ENCODE measurements at places on chromosomes 13 and 19.

DNA sequence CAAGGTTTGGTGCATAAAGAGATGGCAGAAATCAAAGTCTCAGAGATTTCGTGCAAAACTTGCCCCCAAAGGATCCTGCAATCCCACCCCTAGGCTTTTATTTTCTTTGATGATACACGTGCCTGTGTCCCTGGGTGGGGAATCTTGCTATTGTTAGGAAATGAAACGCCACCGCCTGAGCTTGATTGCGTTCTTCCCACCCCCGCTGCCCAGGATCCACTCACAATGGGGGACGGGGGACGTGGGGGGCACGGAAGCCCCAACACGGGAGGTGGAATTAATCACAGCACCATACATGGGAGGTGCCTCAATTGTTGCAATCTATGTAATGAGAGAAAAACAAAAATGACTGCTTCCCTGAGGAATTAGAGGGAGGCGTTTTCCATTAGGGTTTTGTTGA lies 39.6 kb downstream of the ZNRF4 start:
- DNase-seq = no peak

DNA sequence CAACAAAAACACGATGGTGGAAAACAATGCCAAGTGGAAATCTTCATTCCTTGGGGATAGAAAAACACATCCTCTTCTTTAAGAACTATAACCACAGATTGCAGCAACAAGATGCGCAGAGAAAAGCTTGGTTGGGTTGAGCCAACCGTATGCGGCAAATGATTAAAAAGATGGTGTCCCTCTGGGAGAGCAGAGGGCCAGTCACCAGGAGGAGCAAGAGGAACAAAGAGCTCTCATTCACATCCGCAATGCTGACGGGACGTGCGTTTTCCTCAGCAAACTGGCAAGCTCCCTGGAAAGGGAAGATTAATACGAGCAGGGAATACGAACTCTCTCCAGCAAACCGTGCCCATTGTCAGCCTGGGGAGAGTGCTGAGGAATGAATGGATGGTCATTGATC lies 141.6 kb downstream of the KATNAL1 start:
- DNase-seq = no peak

DNA sequence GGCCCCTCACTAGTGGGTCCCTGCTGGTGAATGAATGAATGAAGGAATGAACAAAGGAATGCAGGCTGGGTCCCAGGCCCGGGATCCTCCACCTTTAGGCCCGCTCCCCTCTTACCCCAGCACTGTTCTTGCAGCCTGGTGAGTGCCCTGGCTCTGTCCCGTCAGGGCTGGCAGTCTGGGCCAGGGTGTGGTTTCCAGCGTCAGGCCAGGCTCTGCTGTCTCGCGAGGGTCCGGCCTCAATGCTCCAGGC lies 317 bp downstream of the LYL1 start:
- DNase-seq = no peak

GRCh38 chr13:42865768-42866102 lies 84.4 kb downstream of the FAM216B start:
- DNase-seq = no peak

DNA sequence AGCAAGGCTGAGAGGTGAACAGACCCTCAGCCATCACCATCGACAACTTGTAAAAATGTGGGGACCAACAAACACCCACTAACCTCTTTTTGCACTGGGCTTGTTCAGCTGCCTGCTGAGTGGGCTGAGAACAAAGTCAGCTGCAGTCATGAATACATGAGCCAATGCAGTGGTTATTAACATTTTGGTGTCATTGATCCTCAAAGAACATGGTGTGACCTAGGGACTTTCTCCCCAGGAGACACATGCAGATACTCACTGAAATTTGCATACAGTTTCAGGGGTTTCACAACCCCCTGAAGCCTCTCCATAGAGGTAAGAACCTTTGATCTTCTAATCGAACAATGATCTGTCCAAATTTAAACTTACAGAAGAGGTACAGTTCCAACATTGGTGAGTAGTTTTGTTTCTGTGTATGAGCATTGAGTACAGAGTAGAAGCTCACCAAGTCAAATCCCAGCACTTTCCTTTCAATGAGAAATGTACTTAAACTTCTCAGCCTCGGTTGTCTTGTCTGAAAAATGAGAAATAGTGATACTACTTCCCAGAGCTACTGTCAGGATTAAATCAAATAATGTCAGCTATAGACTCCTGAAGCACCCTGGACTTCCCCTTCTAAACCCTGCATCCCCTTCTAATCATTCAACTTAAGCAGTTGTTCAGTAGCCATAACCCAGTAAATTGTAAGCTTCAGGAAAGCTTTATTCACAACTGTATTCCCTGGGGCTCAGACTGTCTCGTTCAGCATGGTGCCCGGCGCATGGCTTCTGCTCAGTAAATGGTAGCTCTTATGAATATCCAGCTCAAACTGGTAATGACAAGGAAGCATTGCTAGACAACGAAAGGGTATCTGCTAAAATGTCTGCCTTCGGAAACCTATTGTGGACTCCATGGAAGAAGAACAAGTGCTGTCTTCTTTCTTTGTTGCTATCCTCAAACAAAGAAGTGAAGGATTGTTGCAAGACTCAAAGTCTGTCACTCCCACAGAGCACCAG lies 148.7 kb downstream of the FOXO1 start:
- no peak for DNase-seq

GRCh38 chr19:55641426-55642152 lies 787 bp downstream of the ZNF580 start:
- no peak for DNase-seq

- no peak for DNase-seq
These were observed 413.7 kb downstream of the DCT start for GRCh38 chr13:94065741-94066140.

DNA sequence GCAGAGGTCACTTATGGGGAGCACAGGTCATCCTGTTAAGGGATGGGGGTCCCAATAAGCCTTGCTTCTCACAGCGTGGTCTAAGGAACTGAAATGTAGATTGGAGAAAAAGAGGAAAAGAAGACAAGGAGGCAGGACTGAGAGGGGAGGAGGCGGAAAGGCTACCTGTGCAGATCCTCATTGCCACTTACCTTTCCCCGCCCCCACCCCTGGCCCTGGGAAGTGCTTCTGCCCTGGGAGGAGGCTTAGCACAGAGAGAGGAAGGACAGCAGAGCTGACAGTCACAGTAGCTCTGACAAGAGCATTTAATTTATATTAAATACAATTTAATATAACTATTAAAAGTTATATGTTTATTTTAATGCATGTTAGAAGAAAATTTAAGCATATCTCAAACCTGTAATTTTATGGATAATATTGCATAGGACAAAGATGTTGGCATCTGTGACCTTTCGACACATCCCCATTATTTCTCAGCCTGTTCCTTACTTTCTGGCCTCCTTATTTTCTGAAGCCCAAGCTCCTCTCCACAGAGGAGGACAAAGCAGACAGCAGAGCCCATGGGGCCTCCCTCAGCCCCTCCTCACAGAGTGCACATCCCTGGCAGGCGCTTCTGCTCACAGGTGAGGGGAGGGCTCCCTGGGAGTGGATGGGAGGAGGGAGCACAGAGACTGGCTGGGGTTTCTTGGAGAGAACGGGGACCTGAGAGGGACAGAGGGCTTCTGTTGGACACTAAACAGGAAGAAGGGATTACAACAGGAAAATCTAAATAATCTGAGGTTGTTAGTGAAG lies 23.4 kb downstream of the CEACAM21 start:
- DNase-seq = no peak

GRCh38 chr19:46537136-46538097 lies 41.8 kb upstream of the PNMA8B start:
- DNase-seq = no peak

GRCh38 chr19:55614711-55615542 lies 9.4 kb downstream of the ZNF784 start:
- DNase-seq = no peak

- no peak for DNase-seq
These were observed 26.6 kb downstream of the ZSWIM9 start for GRCh38 chr19:48196933-48197665.

- DNase-seq = no peak
These were observed 518 bp downstream of the KLF2 start for GRCh38 chr19:16325161-16325527.

GRCh38 chr19:21463449-21464105 lies 41.8 kb upstream of the ZNF429 start:
- no peak for DNase-seq

DNA sequence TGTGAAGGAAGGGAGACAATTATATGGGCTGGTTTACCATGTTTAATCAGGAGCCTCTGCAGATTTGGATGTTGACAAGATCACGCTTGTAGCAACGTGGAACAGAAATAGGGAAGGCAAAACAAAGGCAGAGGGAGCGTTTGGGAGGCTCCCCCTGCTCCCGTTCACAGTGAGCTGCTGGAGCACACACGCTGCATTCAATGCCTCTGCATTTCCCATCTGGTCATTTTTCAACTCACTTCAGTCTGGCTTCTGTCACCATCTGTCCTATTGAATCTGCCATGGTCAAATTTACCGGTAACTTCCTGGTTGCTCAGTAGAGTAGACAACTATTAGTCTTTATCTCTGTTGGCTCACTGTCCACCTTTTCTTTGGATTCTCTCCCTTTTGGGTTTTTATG lies 91.0 kb downstream of the NHLRC3 start:
- no peak for DNase-seq

GRCh38 chr19:35719402-35720162 lies 1.8 kb downstream of the KMT2B start:
- no peak for DNase-seq

GRCh38 chr19:48255376-48256303 lies at the start of gene CARD8:
Gene CARD8, minus strand, starts transcription at chr19:48255912. Its CDS starts 14,892 bp downstream, at chr19:48241020.
- peak; percentile 72 for DNase-seq

DNA sequence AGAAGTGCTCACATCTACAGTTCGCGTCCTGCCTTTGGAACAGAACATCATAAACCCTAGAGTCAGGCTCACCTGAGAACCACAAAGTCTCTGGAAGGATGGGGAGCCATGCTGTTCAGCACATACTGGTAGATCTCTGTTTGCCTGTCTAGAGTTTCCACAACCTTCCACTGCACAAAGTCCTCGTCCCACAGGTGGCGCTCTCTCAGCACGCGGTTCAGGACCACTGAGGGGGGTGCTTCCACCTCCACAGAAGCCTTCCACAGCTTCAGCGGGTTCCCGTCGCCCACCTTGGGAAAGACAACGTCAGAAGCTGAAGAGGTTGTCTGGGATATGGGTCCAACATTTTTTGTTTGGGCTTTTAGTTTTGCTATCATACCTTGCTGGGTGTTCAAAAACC lies 93.6 kb downstream of the KL start:
- DNase-seq = no peak

Data from fibroblast of skin of left quadriceps (primary cell).